ENCODE measurements at places on chromosomes 6 and 20.

DNA sequence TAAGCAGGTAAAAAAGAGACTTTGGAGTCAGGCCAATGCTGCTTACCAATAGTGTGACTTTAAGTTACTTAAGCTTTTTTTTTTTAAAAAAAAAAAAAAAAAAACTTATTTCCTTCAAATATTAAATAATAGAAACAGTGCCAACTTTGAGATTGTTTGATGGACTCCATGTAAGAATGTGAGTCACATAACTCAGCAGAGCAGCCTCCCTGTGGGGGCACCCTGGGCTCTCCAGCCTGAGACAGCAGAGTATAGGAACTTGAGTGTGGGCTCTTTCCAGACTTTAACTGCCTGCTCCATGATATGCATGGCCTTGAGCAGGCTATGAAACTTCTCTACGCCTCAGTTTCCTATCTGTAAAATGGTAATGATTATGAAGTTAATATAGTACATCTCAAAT lies 113.3 kb upstream of the SAMD5 start:
- H3K36me3 ChIP-seq, result no peaks in the 10 kb centered on the region
- H3K27ac ChIP-seq, result no peak overlapping the region
- H3K4me1 ChIP-seq, result no peaks in the 10 kb centered on the region
- no peak for DNase-seq
- H3K27me3 ChIP-seq, result no peaks in the 10 kb centered on the region

- H3K36me3 ChIP-seq, result no peaks in the 10 kb centered on the region
- H3K27me3 ChIP-seq, result no peaks in the 10 kb centered on the region
- no peak overlapping the region for H3K4me3 ChIP-seq
- no peak for DNase-seq
- no peaks in the 10 kb centered on the region for H3K4me1 ChIP-seq
Observed at GRCh38 chr6:57302477-57302876, 15.0 kb upstream of the PRIM2 start.

- H3K4me3 ChIP-seq, result peak overlapping the region; percentile 34
- no peaks in the 10 kb centered on the region for H3K27me3 ChIP-seq
Observed at GRCh38 chr6:32175322-32175710, 568 bp downstream of the AGPAT1 start.

- DNase-seq, result no peak
- no peaks in the 10 kb centered on the region for H3K36me3 ChIP-seq
- no peak overlapping the region for H3K4me3 ChIP-seq
- peaks cover 3% of the 10 kb centered on the region for H3K4me1 ChIP-seq
- H3K27ac ChIP-seq, result no peak overlapping the region
Observed at GRCh38 chr20:37559312-37560027, 31.8 kb upstream of the BLCAP start.

GRCh38 chr6:26483727-26484126 lies 16.4 kb upstream of the BTN1A1 start:
- H3K27ac ChIP-seq, result no peak overlapping the region
- H3K27me3 ChIP-seq, result no peaks in the 10 kb centered on the region
- H3K36me3 ChIP-seq, result no peaks in the 10 kb centered on the region
- peaks cover 14% of the 10 kb centered on the region for H3K4me1 ChIP-seq

DNA sequence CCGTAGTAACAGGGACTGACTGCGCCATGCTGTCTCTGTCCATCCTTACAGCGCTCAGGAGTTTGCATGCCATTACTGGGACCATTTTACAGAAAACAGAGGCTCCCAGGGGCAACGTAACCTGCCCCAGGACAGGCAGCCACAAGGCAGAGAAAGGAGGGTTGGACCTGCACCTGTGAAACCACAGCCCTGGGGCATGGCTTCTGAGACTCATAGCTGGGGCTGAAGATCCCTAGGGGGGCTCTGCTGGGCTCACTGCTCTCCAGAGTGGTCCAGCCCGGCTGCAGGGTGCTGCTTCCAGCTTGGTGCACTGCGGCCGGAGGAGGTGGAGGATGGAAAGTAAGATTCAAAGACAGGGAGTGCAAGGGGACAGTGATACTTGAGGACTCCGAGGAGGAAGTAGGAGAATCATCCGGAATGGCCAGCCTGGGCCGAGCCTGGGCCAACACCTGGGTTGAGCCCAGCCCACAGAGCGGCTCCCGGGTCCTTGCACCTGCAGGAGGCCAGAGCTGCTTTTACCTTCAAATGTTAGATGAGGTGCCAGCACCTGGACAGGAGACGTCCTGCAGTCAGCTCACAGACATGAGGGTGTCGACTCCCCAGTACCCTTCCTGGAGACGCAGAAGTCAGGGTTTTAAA lies 183.2 kb downstream of the CDH4 start:
- no peak overlapping the region for H3K27ac ChIP-seq
- H3K4me1 ChIP-seq, result no peaks in the 10 kb centered on the region
- no peak overlapping the region for H3K4me3 ChIP-seq

DNA sequence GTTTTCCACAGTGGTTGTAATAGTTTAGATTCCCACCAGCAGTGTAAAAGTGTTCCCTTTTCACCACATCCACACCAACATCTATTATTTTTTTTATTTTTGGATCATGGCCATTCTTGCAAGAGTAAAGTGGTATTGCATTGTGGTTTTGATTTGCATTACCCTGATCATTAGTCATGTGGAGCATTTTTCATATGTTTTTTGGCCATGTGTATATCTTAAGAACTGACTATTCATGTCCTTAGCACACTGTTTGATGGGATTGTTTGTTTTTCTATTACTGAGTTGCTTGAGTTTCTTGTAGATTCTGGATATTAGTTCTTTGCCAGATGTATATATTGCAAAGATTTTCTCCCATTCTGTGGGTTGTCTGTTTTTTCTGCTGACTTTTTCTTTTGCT lies 820.1 kb downstream of the TENT5A start:
- no peaks in the 10 kb centered on the region for H3K27me3 ChIP-seq
- no peak overlapping the region for H3K4me3 ChIP-seq
- H3K36me3 ChIP-seq, result no peaks in the 10 kb centered on the region
- H3K4me1 ChIP-seq, result no peaks in the 10 kb centered on the region
- no peak for DNase-seq

- H3K4me3 ChIP-seq, result peak overlapping the region; percentile 14
- H3K27ac ChIP-seq, result no peak overlapping the region
- peaks cover 19% of the 10 kb centered on the region for H3K4me1 ChIP-seq
- peaks cover 39% of the 10 kb centered on the region for H3K36me3 ChIP-seq
Observed at GRCh38 chr20:51481341-51481914, 61.1 kb downstream of the NFATC2 start.

DNA sequence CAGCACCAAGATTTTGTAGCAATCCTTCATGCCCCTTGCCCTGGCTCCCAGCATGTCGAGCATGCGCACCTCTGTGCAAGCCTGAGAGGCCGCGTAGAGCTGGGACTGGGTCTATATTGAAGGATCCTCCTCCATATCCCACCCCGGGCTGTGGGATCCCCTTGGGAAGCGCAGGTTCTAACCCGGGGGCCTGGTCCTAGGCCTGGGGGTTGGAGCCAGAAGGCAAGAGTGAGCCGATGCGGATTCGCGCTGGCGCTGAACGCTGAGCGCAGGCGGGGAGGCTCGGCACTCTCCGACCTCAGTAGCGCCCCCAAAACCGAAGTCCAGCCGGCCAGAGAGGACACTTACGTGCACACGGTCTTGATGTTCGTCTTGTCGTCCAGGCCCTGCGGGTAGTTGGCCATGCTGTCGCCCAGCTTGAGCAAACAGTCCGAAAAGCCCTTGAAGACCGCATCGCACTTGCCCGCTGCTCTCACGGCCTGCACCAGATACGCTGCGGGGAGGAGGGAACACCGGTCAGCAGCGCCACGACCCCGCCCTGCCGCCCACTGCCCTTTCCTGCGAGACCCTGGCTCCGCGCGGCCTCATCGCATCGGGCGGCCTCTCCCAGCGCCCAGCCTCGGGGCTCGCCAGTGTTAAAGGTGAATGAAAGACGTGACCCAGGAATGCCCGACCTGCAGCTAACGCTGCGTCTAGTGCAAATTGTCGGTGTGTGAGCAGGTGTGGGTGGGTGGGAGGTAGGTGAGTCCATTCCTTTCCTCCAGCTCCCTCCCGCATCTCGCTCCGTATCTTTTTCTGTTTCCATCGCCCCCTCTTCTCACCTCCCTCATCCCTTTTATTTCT lies 4.5 kb downstream of the NRN1 start:
- no peaks in the 10 kb centered on the region for H3K36me3 ChIP-seq
- H3K27me3 ChIP-seq, result peaks cover 100% of the 10 kb centered on the region
- no peak overlapping the region for H3K4me3 ChIP-seq
- H3K27ac ChIP-seq, result no peak overlapping the region
- H3K4me1 ChIP-seq, result peaks cover 83% of the 10 kb centered on the region

DNA sequence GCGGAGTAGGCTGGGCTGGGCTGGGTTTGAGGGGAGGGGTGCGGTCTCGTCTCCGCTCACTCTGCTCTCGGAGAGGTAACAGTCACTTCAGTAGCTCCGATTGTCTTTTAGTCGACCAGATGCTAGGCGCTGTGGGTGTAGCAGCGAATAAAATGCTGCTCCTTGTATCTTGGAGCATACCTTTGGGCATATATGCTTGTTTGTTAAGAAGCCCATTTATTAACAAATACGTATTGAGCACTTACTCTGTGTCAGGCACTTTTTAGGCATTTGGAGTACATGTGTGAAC lies 545 bp downstream of the ACTR5 start:
- peak overlapping the region; percentile 91 for H3K27ac ChIP-seq
- H3K36me3 ChIP-seq, result peaks cover 16% of the 10 kb centered on the region
- H3K4me3 ChIP-seq, result peak overlapping the region; percentile 71

GRCh38 chr6:156851454-156851921 lies 74.3 kb downstream of the ARID1B start:
- H3K36me3 ChIP-seq, result no peaks in the 10 kb centered on the region
- DNase-seq, result no peak
- H3K27ac ChIP-seq, result no peak overlapping the region
- peak overlapping the region; percentile 8 for H3K4me3 ChIP-seq
- no peaks in the 10 kb centered on the region for H3K27me3 ChIP-seq

GRCh38 chr6:30283761-30284160 lies 43.0 kb upstream of the TRIM39 start:
- no peak for DNase-seq
- H3K27me3 ChIP-seq, result no peaks in the 10 kb centered on the region
- H3K4me1 ChIP-seq, result no peaks in the 10 kb centered on the region
- no peak overlapping the region for H3K4me3 ChIP-seq

DNA sequence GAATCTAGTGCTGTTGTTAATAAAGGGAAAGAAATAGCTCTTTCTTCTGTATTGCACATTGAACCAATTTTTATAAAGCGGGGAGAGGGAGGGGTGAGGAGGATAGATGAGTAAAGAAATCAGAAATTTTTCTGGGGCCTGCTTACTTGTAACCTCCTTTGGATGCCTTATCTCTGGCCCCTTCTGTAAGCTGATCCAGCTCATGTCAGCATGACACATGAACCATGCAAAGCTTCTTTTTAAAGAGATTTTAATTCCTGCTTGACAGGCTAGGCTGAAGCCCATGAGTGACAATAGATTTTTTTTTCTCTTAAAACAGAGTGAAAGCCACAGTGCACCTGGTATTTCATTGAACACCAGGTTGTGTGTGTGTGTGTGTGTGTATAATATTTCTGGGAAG lies 325.3 kb downstream of the PRL start:
- no peaks in the 10 kb centered on the region for H3K36me3 ChIP-seq
- no peak for DNase-seq
- no peaks in the 10 kb centered on the region for H3K27me3 ChIP-seq
- no peak overlapping the region for H3K27ac ChIP-seq
- no peaks in the 10 kb centered on the region for H3K4me1 ChIP-seq

GRCh38 chr6:32426338-32426737 lies 13.3 kb upstream of the HLA-DRA start:
- H3K4me3 ChIP-seq, result no peak overlapping the region
- no peak for DNase-seq
- H3K27ac ChIP-seq, result no peak overlapping the region
- H3K4me1 ChIP-seq, result no peaks in the 10 kb centered on the region
- no peaks in the 10 kb centered on the region for H3K27me3 ChIP-seq
- H3K36me3 ChIP-seq, result no peaks in the 10 kb centered on the region

DNA sequence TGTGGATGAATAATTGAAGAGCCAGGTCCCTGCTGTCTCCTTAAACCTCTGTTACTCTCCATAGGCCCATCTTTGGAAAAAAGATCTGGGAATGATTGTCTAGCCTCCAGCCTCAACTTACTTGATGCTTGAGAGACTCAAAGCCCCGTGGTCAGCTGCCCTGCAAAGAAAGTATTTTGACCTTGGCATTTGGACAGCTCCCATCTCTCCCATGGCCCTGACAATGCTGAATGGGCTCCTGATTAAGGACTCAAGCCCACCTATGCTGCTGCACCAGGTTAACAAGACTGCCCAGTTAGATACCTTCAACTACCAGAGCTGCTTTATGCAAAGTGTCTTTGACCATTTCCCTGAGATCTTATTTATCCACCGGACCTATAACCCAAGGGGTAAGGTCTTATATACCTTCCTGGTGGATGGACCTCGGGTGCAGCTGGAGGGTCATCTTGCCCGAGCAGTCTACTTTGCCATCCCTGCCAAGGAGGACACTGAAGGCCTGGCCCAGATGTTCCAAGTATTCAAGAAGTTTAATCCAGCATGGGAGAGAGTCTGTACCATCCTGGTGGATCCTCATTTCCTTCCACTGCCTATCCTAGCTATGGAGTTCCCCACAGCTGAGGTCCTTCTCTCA lies 1.6 kb downstream of the ZSWIM1 start:
- H3K4me3 ChIP-seq, result no peak overlapping the region
- DNase-seq, result peak; percentile 4
- H3K27me3 ChIP-seq, result no peaks in the 10 kb centered on the region
- H3K27ac ChIP-seq, result no peak overlapping the region
- H3K4me1 ChIP-seq, result peaks cover 3% of the 10 kb centered on the region

DNA sequence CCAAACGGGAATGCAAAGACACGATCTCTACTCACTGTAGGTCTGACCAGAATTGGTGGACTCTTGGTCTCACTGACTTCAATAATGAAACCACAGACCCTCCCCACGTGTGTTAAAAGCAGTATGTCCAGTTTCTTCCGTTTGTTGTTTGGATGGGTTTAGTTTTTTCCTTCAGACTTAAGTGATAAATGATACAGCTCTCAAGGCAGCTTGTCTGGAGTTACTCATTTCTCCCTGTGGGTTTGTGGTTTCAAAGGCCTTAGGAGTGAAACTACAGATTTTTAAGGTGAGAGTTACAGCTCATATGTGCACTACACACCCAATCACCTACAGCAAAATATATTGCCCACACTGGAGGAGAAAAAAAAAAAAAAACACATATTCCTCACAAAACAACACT lies 86.7 kb upstream of the STMND1 start:
- H3K27me3 ChIP-seq, result peaks cover 17% of the 10 kb centered on the region
- DNase-seq, result no peak
- H3K27ac ChIP-seq, result no peak overlapping the region
- no peaks in the 10 kb centered on the region for H3K36me3 ChIP-seq

- H3K4me1 ChIP-seq, result no peaks in the 10 kb centered on the region
- no peaks in the 10 kb centered on the region for H3K36me3 ChIP-seq
- no peak for DNase-seq
- H3K27ac ChIP-seq, result no peak overlapping the region
Observed at GRCh38 chr6:68901044-68901443, 266.0 kb downstream of the ADGRB3 start.

- peak; percentile 66 for DNase-seq
- peak overlapping the region; percentile 83 for H3K4me3 ChIP-seq
- peaks cover 28% of the 10 kb centered on the region for H3K4me1 ChIP-seq
- no peaks in the 10 kb centered on the region for H3K27me3 ChIP-seq
Observed at GRCh38 chr6:81751388-81752083, 945 bp downstream of the TENT5A start.
